NCI-H2029 (cell line): ENCODE measurements at places on chromosomes 12 and 14.
A peak's percentile ranks its signal among the peaks of the same experiment; 100 is the strongest.

- no peak for DNase-seq
Measured at GRCh38 chr14:68541178-68541896, 251.5 kb downstream of the ZFP36L1 start.

- no peak for DNase-seq
Measured at GRCh38 chr12:120367233-120367923, 1.6 kb downstream of the MSI1 start.

DNA sequence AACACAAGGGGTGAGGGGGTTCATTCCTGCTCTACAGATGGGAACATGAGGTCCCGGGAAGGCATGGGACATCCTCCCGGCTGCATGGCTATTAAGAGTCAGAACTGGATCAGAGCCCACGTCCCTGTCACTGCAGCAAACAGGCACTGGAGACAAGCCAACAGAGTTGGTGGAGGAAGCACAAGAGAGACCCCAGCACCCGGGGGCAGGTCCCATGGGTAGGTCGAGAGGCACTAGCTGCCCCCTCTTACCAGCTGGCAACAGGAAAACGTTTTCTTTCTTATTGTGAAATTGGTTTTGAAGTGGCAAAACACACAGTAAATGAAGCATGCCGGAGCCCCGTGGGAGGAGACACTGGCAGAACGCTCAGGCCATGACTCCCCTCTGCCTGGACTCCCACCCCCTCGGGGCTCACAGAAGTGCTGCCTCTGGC, 43.6 kb downstream of the SYNE3 start:
- no peak for DNase-seq

- no peak for DNase-seq
Measured at GRCh38 chr14:27605282-27605681, 1007.4 kb upstream of the NOVA1 start.

DNA sequence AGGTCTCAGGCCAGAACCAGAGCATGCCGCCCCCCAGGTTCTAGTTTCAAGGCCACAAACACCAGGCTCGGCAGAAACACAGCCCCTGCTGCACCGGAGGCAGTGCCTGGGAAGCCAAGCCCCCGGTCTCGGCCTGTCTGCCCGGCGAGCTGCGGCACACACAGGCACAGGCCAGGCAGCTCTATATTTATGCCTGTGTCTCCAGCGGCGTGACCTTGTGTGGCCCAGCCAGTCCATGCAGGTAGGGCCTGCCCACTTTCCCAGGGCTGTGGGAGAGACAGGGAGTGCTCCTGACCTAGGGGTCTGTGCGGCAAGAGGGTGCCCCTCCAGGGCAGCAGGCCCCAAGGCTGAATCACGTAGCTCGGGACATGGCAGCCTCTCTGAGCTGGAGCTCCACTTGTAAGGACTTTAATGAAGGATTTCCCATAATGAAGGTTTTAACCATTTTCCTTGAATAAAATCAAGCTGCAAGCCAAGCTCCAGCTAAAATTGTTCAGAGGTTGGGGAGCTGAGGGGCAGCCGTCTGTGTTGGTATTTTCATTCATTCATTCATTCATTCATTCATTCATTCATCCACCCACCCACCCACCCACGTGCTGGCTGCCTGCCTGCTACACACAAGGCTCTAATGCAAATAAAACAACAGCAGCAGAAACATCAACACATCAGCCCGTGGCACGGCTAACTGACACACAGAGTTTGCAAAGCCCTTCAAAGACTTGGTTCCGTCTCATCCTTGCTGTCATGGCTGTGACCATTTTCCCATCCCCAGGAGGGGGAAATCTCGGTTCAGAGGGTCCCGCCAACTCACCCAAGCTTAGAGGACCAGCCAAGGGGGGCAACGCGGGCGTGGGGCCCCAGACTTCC, 92.0 kb downstream of the RFLNA start:
- DNase-seq, result no peak

GRCh38 chr12:64691795-64692583, 67.2 kb downstream of the GNS start:
- peak; percentile 70 for DNase-seq

DNA sequence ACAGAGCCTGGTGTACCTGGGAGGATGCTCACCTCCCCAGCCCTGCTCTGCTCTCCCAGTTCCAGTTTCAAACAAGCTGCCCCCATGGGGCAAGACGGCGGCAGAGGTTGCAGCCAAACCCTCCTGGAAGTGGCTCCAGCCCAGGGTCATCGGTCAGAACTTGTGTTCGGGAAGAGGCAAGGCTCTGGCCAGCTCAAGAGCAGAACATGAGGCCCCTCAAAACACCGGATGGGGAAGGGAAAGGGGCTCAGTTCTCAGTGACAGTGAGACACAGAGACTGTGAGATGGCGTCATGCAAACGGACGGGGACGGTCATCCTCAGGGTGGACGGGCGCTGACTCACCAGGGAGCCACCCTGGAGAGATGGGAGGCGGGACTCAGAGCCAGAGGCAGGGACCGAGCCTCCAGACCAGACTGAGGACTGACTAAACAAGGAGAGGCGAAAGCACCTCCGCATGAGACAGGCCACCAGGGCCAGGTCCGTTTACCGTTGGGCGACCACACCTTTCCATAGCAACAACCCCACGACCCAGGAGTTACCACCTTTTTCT, 63.9 kb upstream of the GALNT9 start:
- DNase-seq, result no peak

DNA sequence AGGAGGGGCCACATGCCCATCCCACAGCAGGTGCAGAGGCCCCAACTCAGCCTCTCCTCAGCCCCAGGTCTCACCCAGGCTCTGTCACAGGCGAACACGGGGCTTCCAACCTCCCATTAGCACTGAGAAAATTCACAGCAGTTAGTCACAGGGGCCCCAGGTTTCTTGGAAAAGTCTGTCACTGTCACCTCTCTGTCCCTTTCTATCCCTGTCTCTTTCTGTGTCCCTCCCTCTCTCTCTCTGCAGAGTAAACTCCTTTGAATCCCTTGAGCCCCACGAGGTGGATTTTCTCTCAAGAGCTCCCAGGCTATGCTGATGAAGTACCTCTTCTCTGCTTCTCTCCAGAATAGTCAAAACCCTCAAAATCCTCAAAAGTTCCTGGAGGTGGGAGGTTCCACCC, 14.0 kb upstream of the ENDOU start:
- no peak for DNase-seq

GRCh38 chr14:70879448-70879847, 27.8 kb upstream of the PCNX1 start:
- DNase-seq, result no peak

DNA sequence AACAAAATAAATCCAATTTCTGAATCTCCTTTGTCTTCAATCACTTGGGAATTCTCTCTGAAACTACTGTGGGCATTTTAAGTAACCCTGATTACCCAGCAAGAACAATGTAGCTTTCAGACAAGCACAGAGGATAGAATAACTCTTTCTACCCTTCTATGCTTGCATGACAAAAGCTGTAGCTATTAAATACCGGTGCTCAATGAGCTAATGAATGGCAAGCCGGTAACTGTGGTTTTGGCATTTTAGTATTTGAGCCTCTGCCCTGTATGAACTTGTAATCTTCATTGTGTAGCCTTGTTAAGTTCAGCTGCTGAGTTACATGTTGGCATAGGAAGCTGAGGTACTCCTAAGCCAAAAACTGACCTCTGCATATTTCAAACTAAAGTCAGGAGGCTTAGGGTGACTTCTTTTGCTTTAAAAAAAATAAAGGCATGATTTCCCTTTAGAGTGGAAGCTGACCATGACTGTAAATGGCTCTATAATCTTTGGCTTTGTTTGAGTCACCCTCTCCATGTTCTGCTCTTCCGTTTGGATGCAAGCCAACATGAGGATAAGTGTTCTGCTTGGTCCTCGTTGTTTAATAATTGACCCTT, 171.0 kb upstream of the HIF1A start:
- DNase-seq, result peak; percentile 97

DNA sequence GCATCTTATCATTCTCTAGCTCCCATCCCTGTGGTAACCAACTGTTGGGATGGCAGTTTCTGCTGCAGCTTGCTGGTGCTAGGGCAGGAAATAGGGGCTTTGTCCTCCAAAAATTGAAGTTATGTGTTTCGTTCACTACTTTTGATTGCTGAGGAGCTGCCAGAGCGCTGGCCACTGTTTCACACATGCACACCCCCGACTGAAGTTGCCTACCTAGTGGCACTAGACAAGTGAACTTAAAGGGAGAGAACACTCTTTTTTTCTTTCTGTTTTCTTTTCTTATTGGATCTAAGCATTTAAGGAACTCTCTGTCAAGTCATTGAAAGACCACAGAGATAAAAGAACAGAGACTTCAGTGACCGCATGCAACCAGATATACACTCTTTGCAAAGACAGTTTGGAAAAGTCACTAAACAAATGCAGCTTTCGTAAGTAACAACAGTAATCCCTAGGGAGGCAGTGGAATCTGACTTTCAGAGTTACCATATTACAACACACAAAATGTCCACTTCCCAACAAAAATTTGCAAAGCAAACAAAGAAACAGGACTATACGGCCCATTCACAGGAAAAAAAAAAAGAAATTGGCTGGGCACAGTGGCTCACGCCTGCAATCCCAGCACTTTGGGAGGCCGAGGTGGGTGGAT, 12.0 kb downstream of the TFCP2 start:
- DNase-seq, result no peak

DNA sequence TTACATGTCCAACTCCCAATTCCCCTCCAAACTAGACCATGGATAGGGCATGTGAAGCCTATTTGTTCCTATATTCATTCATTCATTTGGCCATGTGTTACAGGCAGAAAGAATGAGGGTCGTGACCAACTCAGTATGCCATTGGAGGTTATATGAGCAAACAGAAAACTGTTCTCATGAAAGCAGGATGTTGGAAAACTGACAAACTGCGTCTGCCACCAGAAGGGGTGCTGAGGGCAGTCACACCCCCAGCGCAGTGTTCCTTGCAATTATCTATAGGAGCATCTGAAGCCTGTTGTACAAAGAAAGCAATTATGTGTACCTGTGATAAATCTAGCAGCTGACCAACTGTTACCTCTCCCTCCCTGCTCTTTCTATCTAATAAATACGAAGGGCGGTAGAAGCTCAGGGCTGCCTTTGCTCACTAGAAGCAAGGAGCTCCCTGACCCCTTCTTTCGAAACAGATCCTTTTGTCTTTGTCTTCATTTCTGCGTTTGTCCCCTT, 21.1 kb downstream of the ENTPD5 start:
- no peak for DNase-seq

DNA sequence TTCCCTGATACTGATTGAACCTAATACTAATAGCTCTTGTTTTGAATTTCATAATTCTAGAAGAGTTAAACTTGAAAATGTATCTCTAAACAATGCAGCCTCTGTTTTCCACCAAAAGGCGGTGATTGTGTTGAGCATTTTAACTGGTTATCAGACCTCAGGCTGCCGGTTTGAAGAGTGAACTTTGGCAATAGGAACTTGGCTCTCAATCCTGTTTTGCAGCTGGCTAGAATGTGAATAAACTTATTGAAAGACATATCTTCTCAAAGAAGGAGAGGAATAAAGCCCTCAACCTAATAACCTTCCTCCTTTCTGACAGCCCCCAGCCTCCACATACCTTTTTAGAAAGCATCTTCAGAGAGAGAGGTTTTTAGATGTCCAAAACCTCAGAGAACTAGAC, 105.4 kb downstream of the SRGAP1 start:
- DNase-seq, result no peak

GRCh38 chr14:92633724-92634123, 114.7 kb downstream of the LGMN start:
- no peak for DNase-seq

DNA sequence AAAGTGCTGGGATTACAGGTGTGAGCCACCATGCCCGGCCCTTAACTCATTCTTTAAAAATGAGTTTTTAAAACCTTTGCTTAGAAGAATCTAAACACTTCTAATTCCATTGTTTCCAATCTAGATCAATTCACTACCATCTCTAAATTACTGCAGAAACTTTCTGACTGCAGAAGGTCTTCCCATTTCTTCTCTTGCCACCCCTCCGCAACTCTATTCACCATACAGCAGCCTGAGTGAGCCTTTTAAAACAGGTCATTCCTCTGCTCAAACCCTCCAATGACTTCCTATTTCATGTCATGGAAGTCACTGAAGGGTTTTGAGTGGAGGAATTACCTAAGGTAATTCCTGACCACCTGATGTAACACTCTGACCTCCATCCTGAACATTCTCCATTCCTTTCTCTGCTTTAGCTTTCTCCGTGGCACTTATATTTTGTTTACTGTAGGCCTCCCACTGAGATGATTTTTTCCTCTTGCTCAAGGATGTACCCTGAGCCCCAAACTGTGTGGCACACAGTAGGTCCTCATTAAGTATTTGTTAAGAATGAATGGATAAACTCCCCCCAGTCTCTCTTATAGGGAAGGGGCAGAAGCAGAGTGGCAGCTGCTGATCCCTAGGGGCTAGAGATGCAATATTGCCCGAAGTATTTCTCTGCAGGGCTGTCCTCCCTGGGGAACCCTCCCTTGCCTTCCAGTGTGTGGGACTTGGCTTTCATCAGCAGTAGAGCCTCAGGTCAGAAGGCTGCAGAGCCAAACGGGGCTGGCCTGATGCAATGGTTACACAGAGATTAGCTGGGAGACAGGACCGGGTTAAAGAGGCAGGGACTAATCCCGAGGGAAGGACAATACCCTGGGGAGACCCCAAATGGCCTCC, 1.2 kb downstream of the DDIT3 start:
- no peak for DNase-seq

- no peak for DNase-seq
Measured at GRCh38 chr12:92759634-92760268, 57.0 kb downstream of the PLEKHG7 start.

DNA sequence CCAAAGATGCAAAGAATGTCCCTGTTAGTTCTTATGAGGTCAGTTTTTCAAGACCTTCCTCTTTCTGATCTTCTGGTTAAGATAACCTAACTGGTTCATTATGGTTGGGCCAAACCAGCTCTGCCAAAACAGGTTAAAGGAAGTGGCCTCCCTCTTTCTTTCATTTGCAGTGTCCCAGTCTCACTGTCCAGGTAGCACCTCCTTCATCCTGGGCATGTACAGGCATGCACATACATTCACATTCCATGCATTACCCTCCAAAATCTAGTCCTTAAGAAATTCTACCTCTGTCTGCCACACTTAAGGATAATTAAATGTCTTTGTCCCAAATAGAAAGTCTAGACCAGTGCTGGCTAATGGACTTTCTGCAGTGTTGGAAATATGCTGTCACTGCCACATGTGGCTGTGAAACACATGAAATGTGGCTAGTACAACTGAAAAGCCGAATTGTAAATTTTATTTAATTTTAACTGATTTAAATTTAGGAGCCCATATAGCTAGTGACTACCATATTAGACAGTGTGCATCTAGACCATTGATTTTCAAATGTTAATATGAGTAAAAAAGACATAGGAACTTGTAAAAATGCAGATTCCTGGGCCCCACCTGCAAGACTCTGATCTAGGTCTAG, 169.3 kb downstream of the PCNX1 start:
- DNase-seq, result no peak
